Spinal cord (tissue), 10 donors: ENCODE measurements at places on chromosomes 2 and 18.

- DNase-seq: no peak
These were observed 37.4 kb downstream of the CHN1 start for GRCh38 chr2:174967691-174968260.

- no peak for DNase-seq
These were observed 755 bp downstream of the NOL4 start for GRCh38 chr18:34223893-34224422.

- DNase-seq: no peak
These were observed 481.4 kb downstream of the CMPK2 start for GRCh38 chr2:6384341-6384740.

DNA sequence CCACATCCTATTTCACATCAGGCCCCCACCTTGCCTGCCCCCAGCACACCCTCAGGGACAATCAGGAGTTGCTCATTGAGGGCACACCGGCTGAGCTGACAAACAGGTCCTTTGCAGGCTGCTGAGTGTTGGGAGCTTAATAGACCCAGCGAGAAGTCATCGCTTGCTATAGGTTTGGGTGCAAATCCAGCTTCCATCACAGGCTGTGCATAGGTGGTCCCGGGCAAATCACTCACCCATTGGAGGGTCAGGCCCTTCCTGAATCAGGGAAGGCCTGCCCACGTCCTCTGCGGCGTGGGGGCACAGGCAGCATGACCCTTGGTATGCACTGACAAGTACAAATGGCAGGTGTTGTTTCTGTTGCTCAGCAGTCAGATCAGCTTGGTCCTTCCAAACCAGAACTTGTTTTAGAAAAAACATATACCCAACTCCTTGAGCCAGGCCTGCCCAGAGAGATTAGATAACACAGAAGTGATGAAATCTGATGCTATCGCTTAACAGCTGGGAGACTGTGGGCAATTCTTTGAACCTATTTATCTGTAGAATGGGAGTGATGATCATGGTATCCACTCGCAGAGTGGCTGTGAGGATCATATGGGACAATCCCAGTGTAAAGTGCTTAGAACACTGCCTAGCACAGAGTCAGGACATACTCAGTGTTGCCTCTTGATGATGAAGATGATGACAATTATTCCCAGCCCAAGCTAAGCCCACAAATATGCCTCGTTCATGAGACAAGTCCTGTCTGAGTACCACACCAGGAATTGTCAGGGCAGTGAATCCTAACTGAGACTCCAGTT, 34.9 kb downstream of the SMAD7 start:
- no peak for DNase-seq

DNA sequence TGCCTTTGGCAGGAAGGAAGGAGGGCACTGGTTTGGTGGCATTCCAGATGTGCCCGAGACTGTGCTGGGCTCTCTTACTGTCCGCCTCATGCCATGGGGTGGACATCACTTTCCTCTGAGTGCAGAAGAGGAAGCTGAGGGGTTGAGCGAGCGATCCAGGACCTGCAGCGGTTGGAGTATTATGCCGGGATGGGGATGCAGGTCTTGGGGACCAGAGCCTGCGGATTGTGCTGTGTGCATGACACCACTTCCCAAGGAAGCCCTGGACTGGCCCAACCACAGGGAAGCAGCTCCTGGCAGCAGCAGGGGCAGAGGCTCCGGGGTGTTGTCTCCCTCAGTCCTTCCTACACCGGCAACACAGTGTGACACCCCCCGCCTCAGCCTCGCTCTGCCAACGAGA, 44.5 kb downstream of the ATP6V1C2 start:
- no peak for DNase-seq

- DNase-seq: no peak
These were observed 50.0 kb upstream of the HPCAL1 start for GRCh38 chr2:10252661-10253060.

- DNase-seq: no peak
These were observed 239.1 kb downstream of the KCNS3 start for GRCh38 chr2:18117592-18117991.

DNA sequence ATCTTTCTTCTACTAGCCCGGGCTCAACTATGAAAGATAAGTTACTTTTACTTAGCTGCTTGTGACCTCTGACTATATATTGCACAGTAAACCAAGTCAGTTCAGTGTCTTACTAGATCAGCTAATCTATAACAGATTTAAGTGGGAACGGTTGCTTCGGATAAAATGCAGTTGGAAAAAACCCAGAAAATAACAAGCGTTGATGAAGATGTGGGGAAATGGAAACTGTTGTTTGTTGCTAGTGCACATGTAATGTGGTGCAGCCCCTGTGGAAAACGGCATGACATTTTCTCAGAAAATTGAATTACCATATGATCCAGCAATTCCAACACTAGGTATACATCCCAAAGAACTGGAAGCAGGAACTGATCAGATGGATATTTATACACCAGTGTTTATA, 248.5 kb downstream of the PRKCE start:
- no peak for DNase-seq

- no peak for DNase-seq
These were observed 79.6 kb downstream of the MBP start for GRCh38 chr18:77052983-77053309.

- no peak for DNase-seq
These were observed 56.8 kb downstream of the SLC4A10 start for GRCh38 chr2:161681046-161681445.

DNA sequence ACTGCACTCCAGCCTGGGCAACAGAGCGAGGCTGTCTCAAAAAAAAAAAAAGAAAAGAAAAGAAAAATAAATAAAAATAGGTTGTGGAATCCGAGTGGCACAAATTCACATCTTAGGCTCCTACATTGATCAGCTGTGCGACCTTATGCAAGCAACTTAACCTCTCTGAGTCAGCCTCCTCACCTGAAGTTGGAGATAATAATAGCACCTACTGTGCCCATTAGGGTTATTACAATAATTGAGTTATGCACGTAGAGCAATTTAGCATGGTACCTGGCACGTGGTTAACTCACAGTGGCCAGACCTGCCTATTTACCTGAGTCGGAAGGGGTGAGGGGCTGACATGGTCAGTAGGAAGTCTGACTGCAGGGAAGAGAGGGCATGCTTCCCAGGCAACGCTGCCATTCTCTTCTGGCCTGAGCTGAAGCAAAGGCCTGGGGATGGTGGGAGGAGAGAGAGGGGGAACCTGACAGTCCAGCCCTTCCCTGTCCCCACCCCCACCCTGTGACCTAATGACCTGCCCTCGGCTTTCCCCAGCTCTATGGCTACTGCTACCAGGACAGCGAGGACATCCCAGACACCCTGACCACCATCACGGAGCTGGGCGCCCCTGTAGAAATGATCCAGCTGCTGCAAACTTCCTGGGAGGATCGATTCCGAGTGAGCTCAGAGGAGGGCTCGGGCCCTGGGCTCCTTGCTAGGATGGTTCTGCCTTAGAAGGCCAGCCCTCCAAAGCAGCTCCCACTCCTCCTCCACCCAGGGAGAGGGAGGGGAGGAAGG, 5.1 kb downstream of the PKDCC start:
- DNase-seq: no peak

DNA sequence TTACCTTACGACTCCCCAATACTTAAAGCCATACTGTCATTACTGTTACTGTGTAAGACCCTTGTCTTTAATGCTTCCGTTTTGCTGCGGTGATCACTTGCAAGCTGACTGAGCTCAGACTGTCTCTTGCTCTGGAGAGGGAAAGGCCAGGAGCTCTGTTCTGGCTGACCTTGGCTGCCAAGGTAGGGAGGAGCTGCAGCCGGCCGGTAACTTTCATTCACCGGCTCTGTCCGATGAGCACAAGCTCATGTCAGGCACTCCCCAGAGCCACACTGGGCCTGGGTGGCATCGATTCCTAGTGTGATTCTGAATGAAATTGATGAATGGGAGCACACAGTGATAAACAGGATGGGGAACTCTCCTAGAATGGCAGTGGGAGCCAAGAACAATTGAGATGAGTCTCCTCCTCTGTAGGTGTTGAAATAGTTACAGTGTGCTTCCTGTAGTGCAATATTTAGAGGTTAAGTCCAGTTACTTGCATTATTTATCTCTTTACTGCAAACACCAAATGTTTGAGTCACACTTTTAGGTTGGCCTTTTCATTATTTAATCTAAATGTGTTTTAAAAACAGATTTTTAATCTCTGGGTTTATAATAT, 100.9 kb downstream of the ATP9B start:
- DNase-seq: no peak

DNA sequence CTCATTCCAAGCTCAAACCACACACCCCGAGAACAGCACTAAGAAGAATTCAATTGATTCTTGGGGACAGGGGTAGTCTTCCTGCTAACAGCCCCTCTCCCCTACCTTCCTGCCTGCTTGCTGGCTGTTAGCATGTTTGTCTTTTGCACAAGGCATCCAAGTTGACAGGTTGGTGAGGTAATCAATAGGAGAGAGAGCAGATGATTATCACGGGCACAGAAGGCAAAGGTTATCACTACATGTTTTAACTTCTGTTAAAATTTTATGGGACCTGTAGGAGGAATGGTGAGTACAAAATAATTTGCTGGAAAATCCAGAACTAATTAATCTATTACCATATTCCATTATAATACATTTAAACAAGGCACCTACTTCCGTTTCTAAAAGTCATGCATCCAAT, 442.1 kb upstream of the TCF4 start:
- DNase-seq: no peak

GRCh38 chr2:146730882-146731281, 1113.9 kb upstream of the ACVR2A start:
- DNase-seq: no peak

- DNase-seq: no peak
These were observed 92.8 kb upstream of the APCDD1 start for GRCh38 chr18:10361660-10362059.

DNA sequence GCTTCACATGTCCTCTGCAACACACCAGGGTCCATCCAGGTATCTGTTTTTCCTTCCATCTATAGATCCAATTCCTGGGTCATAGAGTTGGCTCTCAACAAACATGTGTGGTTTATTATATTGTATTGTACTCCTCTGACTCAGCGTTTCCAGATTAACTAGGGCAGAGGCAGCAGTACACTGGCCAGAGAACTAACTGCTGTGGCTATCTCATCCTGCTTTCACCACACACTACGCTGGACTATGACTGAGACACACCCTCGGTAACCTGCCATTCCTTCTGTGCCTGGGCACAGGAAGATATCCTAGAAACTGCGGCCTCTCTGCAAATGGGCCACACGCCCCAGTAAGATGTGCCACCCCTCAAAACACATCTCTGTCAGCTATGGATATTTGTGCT, 159.8 kb upstream of the STK17B start:
- DNase-seq: no peak

- no peak for DNase-seq
These were observed 59.7 kb downstream of the MAP4K3 start for GRCh38 chr2:39377226-39377939.

DNA sequence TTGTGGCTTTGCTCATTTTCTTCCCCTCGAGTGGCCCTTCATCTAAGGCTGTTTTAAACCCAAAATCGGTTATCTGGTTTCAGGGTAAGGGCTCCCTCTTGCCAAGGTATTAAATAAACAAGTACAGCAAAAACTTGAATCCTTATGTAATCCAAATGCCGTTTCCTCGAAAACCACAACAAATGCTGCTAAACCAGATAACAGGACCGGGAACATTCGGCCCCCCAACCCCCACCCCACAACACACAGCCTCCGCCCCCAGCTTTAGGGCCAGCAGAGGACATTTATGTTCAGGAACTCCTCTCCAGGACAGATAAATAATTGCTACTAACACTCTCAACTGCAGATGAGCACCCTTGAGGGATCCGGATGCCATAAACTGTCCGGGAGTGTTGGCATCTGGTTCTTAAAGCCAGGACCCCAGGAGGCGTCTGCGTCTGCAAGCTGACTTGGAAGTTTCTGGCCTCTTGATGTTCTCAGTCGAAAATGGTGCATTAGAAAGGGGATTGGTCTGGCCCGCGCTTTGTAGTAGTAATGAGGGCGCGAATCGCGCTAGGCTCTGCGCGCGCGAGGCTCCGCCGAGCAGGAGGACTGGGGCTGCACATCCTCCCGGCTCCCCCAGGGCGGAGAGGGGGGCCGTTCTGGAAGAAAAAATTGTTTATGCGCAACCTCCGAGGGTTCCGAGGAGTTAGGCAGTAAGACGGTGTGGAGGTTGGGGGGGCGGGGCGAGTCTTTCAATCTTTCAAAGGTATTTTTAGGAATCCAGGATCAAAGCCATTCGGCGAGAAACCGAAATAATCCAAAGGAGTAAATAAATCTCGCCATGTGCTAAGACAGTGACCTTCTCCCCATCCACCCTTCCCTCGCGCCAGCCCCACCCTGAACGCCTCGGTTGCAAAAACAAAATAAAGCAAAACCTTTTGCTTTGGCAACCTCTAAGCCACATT, 3.9 kb upstream of the ID2 start:
- DNase-seq: peak; percentile 88

DNA sequence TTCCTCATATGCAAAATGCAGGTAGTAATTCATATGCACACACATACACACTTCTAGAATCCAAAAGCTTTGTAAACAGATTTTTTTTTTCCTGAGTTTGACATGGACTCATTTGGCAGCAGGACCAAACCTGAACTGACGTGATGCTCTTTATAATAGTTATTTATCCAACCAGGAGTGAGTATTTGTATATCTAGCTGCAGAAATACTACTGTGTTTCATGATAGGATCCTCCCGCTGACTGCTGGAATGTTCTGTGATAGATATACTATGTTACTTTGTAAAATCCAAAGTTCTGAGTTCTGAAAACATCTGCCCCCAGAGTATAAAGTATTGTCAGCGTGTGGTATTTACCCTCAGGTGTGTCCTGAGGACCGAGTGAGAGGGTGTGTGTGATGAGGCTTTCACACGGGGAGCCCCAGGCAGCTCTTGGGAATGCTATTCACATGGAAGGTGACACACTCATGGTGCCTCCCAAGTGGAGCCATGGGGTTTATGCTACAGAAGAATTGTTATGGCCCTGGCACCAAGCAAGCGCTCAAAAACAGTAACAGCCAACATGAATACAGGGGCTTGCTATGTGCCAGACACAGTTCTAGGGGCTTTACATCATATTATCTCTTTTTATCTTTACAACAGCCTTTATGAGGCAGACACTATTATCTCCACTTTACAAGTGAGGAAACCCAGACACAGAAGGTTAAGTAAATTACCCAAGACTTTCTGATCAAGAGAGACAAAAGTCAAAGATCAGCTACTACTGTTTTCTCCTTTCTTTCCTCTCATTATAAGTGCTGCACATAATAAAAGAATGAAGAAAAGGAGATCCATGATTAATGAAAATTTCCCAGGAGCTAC, 16.7 kb upstream of the TXNDC2 start:
- DNase-seq: no peak
